ENCODE measurements at places on chromosomes 3 and 15. TPM values are rescaled to one million over a fixed set of nuclear protein-coding genes. Genes with fewer than 3 reads are reported as not detected.

The IL17RE gene
- total RNA-seq: 3.2 TPM

The GOLGA8Q gene
- 0.49 TPM for total RNA-seq

The PATL2 gene
- total RNA-seq: 0.61 TPM

The CD80 gene
- under 0.01 TPM for total RNA-seq

The COL6A6 gene
- 1.3 TPM for total RNA-seq

The GP5 gene
- total RNA-seq: not detected

The FRMD4B gene
- total RNA-seq: 4.0 TPM

The ST3GAL6 gene
- 1.3 TPM for total RNA-seq

The SLC27A2 gene
- total RNA-seq: 0.16 TPM

The LRTM1 gene
- 0.49 TPM for total RNA-seq

The SYNPR gene
- total RNA-seq: not detected

The SMCO1 gene
- 0.16 TPM for total RNA-seq

The UBA7 gene
- 94.6 TPM for total RNA-seq

The EFCC1 gene
- not detected for total RNA-seq

Data from hair follicle dermal papilla cell (primary cell).